ENCODE measurements at places on chromosomes 6 and 20.
A peak's percentile ranks its signal among the peaks of the same experiment; 100 is the strongest.

DNA sequence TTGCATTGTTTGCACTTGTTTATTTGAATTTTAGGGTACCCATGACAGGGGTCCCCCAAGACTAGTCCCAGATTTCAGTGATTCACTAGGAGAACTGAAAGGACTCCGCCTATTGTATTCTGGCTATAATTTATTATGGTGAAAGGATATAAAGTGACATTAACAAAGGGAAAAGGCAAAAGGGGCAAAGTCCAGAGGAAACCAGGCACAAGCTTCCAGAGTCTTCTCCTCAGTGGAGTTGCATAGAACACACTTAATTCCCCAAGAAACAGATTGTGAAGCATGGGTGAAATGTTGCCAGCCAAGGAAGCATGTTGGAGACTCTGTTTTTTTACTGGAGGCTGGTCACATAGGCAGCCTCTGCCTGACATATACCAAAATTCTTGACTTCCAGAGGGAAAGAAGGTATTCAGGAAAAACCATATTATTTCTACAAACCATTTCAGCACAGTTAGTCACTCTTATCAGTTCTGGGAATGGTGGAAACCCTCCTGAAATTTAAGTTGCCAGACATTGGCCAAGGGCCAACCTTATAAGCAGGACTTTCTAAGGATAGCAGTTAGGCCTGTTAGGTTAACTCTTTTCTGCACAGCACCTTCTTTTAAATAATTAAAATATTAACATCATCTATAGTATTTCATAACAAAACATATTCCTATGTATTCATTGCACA is 71.8 kb downstream of the FIG4 start:
- DNase-seq, result no peak

DNA sequence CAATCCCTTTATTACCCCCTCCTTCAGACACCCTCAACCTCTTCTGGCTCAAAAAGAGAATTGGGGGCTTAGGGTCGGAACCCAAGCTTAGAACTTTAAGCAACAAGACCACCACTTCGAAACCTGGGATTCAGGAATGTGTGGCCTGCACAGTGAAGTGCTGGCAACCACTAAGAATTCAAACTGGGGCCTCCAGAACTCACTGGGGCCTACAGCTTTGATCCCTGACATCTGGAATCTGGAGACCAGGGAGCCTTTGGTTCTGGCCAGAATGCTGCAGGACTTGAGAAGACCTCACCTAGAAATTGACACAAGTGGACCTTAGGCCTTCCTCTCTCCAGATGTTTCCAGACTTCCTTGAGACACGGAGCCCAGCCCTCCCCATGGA is 2.2 kb downstream of the TNF start:
- DNase-seq, result no peak

- no peak for DNase-seq
Observed at GRCh38 chr6:141103246-141103645, 1029.5 kb upstream of the GJE1 start.

- no peak for DNase-seq
Observed at GRCh38 chr6:53347921-53348370, 804 bp downstream of the ELOVL5 start.

DNA sequence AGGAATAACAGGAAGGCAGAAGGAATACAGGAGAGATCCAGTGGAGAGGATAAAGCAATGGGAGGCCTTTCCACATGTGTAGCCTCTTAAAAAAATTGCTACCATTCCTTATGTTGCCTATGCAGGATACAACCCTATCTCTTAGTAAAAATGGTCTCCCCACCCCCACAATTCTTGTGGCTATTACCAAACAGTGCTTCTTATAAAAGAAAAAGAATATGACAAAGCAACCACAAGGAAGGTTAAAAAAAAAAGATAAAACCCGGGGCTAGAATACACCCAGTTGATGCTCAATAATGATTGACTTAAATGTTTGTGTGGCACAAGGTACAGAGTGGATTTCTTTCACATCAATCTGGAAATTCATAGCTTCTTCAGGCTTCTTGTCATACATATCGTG is 250.9 kb downstream of the HIVEP2 start:
- no peak for DNase-seq

DNA sequence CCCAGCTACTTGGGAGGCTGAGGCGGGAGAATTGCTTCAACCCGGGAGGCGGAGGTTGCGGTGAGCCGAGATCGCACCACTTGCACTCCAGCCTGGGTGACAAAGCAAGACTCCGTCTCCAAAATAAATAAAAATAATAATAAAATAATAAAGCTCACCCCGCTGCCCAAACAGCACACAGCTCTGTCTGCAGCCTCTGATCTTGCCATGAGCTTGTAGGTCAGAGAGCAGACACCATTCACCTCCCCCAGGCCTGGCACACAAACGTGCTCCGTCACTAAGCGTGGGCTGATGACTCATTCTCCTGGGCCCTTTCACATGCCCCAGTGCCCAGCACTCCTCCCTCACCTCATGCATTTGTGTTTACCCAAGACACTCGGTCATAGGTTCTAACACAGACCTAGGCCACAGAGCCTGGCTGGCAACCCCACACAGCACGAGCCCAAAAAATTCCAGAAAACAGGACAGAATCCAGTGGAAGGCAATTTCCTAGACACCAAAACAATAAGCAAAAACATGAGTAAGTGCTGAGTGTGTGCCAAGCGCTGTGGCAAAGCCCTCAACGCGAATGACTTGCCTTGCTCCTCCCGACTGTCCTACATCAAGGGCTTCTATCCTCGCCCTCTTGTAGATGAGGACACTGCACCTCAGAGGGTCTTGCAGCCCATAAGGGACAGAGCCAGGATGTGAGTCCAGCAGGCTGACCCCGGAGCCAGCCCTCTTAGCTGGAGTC is 18.0 kb downstream of the ATP9A start:
- DNase-seq, result peak; percentile 100

DNA sequence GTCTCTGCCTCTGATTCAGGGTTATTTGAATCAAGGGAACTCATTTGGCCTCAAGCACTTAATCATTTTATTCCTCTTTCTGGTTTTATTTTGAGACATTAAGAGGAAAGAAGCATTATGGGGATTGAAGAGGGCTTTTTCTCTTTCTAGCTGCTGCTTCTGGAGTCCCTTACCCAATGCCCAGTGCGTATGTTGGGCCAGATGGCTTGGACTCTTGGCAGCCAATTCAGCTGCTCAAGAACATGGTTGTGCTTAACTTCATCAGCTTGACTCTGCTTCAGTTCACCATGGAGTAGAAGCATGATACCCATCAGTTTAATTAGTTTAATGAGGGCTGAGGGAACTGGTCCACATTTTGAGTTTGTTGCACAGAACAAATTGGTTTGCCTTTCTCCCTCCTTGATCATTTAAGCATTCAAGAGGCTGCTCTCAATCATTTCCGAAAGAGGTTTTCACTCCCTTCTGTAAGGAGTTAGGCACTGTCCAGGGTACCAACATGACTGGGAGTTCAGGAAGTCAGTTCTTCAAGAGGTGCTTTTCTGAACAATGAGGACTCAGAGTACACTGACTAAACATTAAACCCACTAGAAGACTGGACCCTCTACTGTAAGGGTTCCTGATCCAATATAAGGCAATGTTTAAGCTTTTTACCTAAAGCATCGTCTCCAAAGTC is 14.6 kb downstream of the PDYN start:
- no peak for DNase-seq

DNA sequence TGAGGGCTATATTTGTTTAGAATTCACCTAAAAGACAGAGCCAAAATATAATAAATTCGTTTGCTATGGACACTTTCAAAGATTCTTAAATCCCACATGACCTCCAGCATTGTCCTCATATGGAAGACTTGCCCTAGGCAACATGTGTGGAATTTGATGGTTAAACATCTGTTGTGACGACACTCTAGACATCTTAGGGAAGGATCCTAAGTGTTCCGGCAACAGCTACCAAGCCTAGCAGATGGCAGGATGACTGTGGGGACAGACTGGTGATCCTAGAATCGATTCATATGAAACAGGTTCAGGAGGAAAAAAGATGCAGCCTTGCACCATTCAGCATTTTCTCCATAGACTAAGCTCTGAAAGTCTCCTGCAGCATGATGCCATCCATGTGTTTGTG is 77.6 kb upstream of the BACH2 start:
- DNase-seq, result no peak

DNA sequence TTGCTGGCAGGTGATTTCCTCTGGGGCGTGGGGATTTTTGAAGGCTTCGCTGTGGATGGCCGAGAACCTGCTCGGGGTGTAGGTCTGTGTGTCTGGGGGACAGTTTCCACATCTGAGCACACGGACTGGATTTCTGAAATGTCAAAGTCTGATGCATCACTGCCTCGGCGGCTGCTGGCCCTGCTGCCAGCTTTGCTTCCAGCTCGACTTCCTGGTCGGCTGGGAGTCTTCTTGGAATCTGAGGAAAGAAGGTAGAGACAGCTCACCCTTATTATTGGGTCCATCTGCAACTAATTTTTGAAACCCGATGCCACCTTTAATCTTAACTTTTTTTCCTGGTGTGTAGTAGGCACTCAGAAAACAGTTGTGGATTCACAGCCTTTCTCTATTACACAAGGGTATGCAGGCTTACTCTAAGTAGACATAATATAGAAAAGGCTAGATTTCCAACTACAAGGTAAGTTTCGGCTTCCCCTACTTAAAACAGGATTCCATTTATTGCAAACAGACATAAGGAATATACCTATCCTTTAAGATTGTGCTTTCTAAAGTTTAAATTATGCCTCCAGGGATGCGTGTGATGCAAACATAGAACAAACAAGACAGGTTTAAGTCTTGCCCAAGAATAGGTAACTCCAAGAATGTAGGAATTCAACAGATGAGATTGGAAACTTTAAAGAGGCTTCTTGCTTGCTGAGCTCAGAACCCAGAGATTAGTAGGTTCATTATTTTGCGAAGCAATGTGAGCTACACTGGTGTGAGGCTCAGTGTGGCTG is 183.5 kb downstream of the DST start:
- DNase-seq, result no peak
